ENCODE measurements at places on chromosomes 16 and 17.
A peak's percentile ranks its signal among the peaks of the same experiment; 100 is the strongest.

DNA sequence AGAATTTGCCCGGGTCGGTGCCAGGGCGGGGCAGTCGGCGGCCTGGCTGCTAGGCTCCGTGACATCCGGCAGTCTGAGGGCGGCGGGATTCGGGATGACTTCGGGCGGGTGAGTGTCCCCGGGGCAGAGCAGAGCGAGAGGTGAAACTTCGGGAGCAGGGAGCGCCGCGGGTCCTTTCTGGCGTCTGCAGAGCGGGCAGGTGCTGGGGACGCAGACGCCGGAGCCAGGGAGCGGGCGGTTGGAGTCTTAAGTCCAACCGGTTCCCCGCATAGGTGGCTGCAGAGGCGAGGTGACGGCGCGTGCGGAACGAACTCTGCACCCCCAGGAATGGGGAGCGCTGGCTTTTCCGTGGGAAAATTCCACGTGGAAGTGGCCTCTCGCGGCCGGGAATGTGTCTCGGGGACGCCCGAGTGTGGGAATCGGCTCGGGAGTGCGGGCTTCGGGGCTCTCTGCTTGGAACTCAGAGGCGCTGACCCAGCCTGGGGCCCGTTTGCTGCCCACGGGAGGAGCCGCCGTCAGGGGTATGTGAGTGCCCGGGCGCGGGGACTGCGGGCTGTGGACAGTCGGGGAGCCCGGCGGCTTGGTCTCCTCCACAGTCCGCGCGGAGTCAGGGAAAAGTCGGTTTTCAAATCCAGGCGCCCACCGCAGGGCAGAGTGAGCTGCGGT, at the start of gene B4GALNT2:
B4GALNT2 (plus strand) TSS at position 71 of the 666 bp plus-strand sequence; CDS start at position 95, 24 bp downstream.
- no peak for DNase-seq

DNA sequence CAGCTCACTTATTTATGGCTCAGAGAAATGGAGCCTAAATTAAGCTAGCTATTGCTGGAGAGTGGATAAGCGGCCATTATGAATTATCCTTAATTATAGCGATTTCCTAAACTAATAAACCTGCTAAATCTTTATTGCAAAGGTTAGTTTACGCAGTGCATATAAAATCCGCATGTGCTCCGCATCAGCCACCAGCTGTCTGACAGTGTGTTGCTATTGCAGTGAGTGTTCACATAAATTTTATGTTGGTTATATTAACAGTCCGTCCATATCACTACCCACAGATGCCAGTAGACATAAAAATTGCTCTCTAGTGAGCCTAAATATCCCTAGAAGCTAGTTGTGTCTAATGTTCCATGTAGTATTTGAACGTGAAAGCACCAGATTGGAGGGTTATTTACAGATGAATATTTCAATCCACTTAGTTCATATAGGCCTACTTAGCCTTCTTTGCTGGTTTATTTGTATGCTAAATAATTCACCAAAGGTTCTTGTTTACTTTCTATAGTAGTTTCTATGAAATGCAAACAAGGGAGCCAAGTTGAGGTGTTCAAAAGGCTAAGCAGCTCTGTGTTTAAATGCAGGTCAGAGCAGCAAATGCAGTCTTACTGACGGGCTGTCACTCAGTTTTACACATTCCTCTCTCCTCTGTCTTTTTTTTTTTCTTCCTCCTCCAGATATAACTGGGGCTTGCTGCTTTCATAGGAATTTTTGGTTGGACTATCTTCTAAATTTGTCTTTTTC, 219.1 kb downstream of the IRX3 start:
- DNase-seq: no peak

- DNase-seq: no peak
Observed at GRCh38 chr17:53106886-53107285, 715.8 kb upstream of the KIF2B start.

GRCh38 chr16:3745751-3746355, 28.5 kb upstream of the TRAP1 start:
- no peak for DNase-seq

- DNase-seq: no peak
Observed at GRCh38 chr16:926715-927114, 44.1 kb downstream of the LMF1 start.

DNA sequence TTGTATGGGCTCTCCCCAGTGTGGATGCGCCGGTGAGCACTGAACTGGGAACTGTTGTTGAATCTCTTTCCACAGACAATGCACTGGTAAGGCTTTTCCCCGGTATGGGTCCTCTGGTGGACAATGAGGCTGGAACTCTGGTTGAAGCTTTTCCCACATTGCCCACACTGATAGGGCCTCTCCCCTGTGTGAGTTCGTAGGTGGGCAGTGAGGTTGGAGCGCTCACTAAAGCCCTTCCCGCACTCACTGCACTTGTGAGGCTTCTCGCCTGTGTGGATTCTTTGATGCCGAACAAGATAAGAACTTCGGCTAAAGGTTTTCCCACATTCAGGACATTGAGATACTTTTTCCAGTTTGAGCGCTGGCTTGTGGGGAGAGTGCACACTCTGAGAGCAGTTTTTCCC, 17.8 kb downstream of the ZSCAN32 start:
- no peak for DNase-seq

GRCh38 chr17:7207120-7208001, 12.3 kb downstream of the DLG4 start:
- no peak for DNase-seq

GRCh38 chr17:22484826-22485225, 792.5 kb downstream of the KCNJ18 start:
- DNase-seq: no peak

GRCh38 chr17:74513987-74514631, 17.2 kb downstream of the CD300LB start:
- peak; percentile 44 for DNase-seq

DNA sequence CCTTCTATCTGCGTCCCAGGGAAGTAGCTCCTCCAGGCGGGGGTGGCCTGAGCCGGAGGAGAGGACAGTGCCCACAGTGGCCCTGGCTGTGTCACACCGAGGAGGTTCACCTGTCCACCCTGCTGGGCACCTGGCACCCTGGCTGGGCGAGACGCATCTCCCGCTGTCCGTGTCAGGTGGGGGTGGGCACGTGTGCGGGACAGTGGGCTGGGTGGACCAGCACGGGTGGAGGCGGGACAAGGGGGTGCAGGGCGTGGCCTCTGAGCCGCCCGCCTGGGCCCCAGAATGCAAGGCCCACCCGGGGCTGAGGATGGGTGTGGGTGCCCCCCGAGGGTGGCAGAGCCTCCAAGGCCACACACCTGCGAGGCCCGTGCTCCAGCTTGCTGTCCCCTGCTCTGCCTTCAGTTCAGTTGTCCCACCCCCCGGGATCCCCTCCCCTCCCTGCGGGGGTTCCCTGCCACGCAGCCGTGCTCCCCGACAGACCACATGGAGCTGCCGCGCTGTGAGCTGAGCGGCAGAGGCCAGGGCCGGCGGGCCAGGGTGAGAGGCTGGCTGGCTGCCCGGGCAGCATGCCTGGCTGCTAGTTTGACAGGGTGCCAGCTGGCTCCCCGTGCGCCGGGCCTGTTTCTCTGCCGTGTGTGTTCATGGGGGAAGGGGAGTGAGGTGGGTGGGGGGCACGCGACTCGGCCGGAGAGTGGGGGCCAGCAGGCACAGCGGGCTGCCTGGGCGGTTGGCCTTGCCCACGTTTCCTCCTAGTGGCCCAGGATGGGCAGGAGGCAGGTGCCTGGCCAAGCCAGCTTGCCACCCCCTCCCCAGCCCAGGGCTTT, 33.9 kb downstream of the BAHCC1 start:
- peak; percentile 39 for DNase-seq

- DNase-seq: no peak
Observed at GRCh38 chr17:76440751-76441362, 12.1 kb downstream of the UBE2O start.

- peak; percentile 92 for DNase-seq
Observed at GRCh38 chr17:47279062-47279801, 25.6 kb downstream of the ITGB3 start.

DNA sequence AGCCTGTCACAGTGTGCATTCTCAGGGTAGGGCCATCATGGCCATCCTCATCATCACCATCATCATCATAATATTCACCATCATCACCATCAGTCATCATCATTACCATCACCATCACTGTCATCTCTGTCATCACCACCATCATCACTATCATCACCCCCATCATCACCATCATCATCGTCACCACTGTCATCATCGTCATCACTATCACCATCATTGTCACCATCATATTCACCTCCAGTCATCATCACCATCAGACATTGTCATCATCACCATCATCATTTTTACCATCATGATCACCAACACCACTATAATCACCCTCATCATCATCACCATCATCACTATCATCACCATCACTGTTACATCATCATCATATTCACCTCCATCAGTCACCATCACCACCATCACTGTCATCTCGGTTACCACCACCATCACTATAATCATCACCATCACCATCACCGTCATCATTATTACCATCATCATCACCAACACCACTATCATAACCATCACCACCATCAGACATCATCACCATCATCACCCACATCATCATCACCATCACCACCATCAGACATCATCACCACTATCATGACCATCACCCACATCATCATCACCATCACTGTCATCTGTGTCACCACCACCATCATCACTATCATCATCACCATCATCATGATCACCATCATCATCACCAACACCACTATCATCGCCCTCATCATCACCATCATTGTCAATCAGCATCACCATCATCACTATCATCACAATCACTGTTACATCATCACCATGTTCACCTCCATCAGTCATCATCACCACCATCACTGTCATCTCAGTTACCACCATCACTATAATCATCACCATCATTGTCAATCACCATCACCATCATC, 8.5 kb downstream of the RPH3AL start:
- no peak for DNase-seq

DNA sequence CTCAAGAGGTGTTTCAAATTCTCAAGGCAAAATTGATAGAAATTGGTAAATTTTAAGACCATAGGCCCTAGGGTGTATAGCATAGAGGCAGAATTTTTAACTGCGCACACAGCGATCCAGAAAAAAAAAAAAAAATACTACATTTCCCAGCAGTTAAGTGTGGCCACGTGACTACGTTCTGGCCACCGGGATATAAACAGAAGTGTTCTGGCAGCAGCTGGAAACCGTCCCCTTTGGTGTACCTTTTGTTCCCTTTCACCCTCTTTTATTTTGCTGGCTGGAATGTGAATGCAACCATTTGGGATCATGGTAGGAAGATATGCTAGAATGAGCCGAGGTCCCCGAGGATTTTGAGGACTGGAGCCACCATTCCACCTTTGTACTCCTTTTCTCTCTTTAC, 52.7 kb upstream of the AKAP1 start:
- no peak for DNase-seq

DNA sequence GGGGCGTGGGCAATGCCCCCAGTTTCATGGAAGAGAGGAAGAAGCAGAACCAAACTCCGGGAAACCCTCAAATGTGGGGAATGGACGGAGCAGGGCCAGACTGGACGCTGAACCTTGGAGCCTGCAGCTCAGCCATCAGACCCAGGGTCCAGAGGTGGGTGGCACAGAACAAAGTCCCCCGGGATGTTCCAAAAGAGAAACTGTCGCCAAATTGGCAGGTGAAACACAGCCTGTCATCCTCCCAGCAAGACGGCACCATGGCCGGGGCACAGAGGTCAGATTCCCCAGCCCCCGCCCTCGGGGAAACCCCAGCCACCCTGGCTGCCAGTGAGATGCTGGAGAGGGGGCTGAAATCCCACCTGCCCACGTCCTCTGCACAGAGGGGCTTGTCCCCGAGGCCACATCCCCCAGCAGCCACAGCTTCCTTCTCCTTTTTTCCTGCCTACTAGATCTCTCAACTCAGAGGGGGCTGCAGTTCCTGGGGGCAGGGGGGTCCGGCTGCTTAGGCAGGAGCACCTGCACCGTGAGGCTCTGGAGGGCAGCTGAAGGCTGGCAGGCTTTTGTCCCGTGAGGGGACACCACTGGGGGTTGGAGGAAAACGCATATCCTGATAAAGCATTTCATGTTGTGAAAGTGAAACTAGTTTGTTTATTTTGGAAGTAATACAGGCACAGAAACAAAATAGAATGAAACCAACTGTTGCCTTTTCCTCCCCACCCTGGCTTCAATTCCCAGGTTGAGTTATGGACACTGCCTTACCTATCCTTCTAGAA, 1.2 kb upstream of the SECTM1 start:
- DNase-seq: peak; percentile 20

GRCh38 chr16:12011565-12011964, 35.0 kb downstream of the SNX29 start:
- DNase-seq: no peak

DNA sequence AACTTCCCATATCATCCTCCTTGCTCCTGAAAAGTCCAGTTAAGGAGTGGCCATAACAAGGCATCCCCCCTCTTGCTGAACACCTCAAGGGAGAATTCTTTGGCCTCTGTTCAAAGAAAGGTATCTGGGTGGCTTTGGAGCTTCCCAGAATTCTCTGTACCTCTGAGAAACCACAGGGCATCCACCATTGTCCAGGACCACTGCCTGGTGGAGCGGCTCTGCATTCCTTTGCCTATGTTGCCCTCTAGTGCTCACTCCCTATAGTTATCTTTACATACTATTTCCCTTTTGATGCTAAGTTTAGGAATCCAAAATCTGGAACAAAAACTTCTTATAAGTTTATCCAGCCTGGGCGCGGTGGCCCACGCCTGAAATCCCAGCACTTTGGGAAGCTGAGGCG, 30.3 kb downstream of the CHD9NB start:
- peak; percentile 47 for DNase-seq

DNA sequence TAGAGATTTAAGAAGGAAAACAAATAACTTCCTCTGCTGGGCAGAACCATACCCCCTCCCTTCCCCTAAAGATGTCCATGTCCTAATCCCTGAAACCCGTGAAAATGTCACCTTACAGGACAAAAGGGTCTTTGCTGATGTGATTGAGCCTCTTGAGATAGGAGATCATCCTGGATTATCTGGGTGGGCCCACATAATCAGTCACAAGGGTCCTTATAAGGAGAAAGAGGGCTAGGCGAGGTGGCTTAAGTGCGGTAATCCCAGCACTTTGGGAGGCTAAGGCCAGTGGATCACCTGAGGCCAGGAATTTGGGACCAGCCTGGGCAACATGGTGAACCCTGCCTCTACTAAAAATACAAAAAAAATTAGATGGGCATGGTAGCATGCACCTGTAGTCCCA, 12.0 kb upstream of the SLC39A11 start:
- no peak for DNase-seq

DNA sequence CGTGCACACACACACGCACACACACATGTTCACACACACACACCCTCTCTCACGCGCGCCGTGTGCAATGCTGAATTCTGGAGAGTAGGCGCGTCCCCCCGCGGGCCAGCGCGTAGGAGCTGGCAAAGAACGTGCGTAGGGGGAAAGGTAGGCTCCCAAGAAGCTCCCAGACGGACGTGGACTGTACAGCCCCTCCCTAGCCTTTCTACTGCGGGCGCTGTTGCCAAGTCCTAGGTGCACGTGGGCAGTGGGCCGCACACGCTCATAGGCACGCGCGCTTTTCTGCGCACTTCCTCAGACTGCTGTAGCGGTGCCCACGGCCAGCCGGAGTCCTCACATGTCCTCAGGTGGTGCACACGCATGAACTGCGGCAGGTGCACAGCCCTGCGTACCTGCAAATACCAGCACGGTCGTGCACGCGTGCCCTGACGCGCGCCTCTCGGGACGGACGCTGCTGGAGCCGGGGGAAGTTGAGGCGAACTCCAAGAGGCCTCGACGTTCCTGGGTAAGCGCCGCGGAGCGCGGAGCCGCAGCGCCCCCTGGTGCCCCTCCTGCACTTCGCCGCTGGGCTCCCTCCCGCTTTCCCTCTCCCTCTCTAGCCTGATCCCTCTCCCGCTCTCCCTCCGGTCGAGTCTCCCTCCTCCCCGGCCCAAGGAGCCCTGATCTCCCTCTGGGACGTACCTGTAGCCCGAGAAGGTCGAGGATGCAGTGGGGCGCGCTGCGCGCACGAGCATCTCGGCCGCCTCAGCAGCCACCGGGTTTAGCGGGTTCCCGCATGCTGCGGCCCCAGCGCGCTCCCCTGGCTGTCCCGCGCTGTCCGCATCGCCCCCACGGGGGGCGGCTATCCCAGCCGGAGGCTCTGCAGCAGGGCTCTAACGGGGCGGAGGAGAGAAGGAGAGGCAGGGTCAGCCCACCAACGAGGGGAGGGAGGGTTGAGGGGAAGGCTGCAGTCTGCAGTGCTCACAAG, 749 bp downstream of the GRIN2A start:
- peak; percentile 20 for DNase-seq
